NCI-H774 (cell line): ENCODE measurements at places on chromosomes 1 and 21.

DNA sequence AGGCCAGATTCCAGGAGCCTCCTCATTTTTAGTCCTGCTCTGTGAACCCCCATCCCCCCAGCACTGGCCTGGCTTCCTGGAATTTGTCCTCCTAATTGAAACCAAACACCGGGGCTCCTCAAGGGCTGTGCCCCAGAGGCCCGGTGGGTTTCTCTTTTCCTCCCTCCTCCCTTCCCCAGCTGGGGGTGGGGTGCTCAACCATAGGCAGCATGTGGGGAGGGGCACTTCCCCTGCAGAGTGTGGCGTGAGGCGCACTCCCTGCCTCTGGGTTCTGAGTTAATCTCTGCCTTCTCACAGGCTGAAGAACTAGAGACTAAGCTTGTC is 67.5 kb upstream of the ACOT11 start:
- no peak for DNase-seq

DNA sequence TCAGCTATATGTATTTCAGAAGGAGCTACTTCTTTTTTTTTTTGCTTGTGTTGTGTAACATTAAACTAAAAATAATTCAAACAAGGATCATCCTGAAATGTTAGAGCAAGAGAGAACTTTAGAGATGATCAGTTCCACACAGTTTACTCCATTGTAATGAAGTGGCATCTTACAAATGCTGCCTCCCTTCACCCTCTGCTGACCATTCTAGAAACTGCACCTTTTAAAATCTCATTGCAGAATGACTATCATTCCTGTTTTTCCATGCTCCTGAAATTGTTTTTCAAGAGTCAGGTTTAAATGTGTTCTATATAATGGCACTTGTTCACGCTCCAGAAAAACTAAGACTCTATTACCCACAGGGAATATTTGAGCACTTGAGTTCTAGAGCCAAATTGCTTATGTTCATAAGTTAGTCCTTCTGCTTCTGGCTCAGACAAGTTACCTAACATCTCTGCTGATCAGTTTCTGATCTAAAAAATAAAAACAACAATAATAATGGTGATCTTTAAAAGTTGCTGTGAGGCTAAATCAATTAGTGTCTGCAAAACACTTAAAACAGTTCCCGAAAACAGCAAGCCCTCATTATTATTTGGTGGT is 21.5 kb upstream of the SLC44A5 start:
- DNase-seq = peak; percentile 45

GRCh38 chr1:176619261-176619660 is 156.3 kb downstream of the PAPPA2 start:
- DNase-seq = no peak

- no peak for DNase-seq
These were observed 2.2 kb upstream of the BCL9 start for GRCh38 chr1:147539122-147539575.

GRCh38 chr1:8152731-8153702 is 126.9 kb upstream of the ERRFI1 start:
- DNase-seq = no peak

DNA sequence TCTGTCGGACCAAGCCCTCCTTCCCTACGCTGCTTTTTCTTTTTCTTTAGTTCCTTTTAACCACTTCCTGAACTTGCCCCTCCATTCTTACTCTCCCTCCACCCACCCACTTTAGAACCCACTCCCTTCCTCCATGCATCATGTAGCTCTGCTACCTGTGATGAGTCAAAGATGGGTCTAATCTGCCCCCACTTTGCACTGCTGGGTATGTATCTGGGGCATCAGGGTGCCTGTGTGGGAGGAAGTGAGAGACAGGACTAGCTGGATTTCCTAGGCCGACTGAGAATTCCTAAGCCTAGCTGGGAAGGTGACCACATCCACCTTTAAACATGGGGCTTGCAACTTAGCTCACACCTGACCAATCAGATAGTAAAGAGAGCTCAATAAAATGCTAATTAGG is 157.7 kb downstream of the SEC16B start:
- no peak for DNase-seq

GRCh38 chr1:184214128-184214527 is 162.6 kb downstream of the TSEN15 start:
- DNase-seq = no peak

- peak; percentile 60 for DNase-seq
These were observed at the start of gene CNKSR1 for GRCh38 chr1:26177182-26177684. Gene CNKSR1, plus strand, starts transcription at chr1:26177491. Its CDS starts 57 bp downstream, at chr1:26177548.

- no peak for DNase-seq
These were observed 47.4 kb upstream of the TSHB start for GRCh38 chr1:114982251-114982650.

DNA sequence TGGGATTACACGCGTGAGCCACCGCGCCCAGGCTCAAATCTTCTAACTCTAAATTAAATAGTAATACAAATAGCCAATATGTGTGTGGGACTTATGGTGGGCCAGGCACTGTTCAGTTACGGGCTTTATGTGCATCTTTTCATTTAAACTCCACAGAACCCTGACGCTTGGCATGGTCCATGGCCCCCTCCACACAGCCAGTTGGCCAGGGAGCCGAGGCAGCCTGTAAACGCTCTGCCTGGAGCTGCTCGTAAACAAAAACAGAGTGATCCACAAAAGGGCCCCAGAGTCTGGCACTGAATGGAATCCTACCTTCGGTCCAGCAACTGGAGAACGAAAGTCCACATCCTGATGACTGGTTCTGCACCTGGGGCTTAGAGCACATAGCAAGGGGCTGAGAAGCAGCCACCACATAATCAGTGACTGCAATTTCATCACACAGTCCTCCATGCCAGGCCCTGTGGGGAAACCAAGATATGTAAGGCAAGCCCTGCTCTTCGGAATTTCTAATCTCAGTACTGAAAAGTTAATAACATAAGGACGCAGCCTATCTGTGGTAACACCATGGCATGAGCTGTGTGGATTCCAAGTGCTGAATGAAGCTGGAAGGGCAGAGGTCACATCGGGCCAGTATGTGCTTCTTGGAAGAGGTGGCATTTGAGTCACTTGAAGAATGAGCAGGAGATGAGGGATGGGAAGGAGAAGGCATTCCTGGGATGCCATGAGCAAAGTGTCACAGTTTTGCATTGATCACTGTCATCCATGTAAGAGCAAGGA is 13.5 kb upstream of the ADAMTSL4 start:
- no peak for DNase-seq

DNA sequence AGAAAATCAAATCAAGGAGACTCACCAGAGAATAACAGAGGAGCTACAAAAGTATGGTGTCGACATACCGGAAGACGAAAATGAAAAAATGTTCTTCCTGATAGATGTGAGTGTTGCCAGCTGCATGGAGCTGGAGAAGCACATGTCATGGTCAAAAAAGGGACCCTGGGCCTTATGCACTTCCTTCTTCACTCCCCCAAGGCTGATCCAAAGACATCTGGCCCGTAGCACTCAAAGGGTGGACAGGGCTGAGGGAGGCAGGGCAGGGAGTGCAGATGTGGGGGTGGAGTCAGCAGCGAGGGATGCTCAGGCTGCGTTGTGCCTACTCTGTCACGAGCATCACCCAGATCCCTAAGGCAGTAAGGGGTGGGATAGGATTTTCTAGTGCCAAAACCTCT is 19.4 kb downstream of the MX1 start:
- no peak for DNase-seq

GRCh38 chr1:41313661-41314131 is 47.5 kb upstream of the FOXO6 start:
- DNase-seq = no peak

GRCh38 chr21:14557413-14557812 is 11.3 kb upstream of the SAMSN1 start:
- no peak for DNase-seq

DNA sequence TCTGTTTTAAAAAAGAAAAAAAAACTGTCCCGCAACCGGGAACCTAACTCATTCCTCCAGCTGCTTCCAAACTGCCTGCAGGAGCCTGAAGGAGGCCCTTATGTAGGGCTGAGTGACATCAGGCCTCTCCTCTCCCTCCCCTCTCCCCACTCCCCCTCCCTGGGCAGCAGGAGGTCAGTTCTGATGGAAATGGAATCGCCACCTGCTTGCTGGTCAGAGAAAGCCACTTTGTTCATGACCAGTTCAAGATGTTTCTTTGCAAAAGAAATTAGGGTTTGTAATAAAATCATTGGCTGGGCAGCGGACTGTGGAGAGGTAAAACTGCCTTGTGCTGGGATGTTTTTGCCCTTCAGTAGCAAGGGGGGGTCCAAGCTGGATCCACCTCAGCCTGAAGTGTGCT is at the start of gene MAP1LC3C:
Gene MAP1LC3C (minus strand): TSS at position 73 of the 400 bp plus-strand sequence. CDS start 90 bp downstream, outside the sequence.
- no peak for DNase-seq

DNA sequence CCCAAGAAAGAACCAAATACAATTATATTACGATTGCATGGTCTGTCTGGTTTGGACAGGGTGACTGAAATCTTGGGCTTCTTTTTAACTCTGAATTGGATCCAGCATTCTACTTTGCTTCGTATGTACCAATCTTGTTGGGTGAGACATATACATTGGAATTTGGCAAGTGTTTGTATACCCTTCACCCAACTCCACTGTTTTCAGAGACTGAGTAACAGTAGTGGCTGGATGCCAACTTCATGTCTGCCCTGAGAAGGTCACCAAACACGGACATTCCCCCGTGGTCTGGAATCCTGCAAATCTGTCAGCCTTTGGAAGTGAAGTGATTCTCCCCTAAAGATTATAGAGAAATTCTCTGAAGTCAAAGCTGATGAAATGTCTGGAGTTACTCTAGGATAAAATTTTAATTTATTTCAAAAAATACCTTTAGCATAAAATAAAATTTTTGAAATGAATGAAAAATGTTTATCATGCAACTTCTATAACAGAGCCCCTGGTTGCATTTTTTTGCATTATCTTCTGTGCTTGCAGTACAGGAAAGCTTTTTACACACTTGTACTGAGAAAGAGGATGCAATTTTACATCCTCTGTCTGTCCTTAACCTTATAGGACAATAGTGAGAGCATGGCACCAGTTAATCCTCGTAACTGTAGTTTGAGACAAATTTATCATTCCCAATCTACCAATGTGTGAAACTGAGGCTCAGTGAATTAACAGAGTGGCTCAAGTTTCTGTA is 201.8 kb downstream of the DISC1 start:
- DNase-seq = no peak

DNA sequence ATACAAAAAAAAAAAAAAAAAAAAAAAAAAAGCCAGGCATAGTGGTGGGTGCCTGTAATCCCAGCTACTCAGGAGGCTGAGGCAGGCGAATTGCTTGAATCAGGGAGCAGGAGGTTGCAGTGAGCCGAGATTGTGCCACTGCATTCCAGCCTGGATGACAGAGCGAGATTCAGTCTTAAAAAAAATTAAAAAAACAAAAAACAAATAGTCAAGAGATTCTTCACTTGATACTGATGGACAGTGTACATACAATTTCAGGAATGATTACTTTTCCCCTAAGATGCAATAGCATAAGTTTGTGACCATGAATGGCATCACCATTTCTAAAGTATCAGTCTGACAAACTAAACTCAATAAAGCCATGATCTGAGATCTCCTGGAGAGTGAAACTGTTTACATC is 60.8 kb upstream of the IVNS1ABP start:
- no peak for DNase-seq

DNA sequence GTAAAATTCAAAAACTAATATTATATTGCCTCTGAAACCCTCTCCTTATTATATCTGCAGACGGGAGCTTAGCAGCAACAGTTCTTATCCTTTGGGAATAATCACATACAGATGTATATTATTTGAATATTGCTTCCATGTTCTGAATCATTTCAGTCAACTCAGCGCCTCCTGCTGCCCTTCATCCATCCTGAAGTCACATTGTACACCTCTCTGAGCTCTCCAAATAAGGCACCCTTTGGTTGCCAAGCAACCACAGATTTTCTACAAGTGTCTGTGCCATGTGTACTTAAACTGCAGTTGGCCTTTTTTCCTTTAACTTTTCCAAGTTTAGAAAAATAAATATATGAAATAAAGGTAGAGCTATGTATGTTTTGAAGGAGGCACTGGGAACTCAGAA is 384.3 kb downstream of the LRRIQ3 start:
- peak; percentile 31 for DNase-seq

DNA sequence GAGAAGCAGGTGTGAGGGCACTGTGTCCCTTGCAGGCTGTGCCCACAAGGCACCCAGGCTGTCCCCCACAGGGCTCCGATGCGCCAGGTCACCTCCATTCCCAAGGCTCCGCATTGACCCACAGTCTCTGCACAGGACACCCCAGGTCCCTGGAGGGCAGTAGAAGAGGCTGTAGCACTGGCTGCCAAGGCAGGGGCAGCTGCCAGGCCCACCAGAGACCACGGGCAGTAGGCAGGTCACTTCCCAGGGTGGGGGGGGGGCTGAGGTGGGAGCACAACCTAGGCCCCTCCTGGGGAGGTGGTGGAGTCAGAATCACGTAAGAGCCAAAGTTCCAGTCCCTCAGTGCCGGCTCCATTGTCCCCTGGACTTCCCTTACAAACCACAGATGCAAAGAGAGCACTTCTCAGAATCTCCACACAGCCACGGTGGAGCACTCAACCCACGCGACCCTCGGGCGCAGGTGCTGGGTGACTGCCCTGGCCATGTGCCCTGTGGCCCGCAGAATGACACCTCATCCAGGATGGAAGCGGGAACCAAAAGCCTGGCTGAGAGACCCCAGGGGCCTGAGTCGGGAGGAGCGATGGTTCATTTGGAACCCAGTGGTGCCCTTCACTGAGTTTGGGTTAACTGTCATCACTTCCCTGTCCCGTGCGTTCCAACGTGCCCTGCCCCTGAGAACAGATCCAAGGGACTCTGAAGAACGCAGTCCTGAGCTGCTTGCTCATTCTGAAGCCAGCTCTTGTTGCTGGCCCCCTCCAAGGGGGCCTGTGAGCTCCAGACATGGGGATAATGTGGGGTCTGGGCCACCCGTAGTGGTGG is 69.7 kb upstream of the PDE9A start:
- DNase-seq = no peak

GRCh38 chr1:203058676-203058935 is 27.2 kb downstream of the MYOG start:
- no peak for DNase-seq

- DNase-seq = no peak
These were observed 265.7 kb downstream of the COL11A1 start for GRCh38 chr1:102842606-102843005.

DNA sequence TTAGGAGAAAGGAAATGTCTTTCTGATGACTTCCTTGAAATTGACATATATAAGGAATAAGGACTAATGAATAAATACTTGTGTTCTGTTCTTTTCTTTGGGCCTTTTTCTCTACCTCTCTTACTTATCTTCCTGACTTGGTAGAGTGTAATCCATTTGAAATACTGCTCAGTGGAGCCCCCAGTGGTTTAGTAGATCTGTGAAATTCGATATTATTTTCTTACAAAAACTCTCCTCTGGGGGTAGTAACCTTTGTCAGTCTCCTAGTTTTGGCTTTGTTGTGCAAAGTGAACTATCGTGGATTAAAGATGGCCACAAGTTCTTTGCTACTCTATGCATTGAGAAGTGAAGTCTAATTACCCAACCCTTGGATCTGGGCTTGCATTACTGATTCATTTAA is 48.8 kb downstream of the DUSP10 start:
- no peak for DNase-seq

DNA sequence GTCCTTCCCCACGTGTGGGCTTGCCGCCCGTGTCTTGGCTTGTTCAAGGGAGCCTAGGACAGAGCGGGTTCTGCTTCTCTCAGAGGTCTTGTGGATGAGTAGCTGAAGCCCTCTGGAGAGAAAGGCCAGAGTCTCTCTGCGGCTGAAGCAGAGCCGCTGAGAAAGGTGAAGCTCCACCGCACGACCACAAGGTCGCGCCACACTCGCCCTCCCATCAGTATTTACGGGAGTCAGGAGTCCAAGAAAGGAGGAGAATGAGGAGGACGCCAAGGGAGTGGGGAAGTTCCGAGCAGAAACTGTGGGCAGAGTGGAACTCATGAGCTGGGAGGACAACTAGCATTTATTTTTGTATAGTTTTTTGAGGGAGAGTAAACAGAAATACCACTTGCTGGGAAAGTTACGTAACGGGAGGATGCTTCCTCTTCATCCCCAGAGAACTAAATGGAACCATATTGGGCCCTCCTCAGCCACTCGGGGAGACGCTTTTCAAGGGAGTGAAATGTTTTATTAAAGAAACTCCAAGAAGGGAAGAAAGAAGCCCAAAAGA is 51.6 kb upstream of the HAO2 start:
- no peak for DNase-seq
